HuH-7 (cell line): ENCODE measurements at places on chromosomes 16 and 17.
A peak's percentile ranks its signal among the peaks of the same experiment; 100 is the strongest.

GRCh38 chr16:72728516-72728915 is 319.4 kb downstream of the ZFHX3 start:
- DNase-seq, result no peak

DNA sequence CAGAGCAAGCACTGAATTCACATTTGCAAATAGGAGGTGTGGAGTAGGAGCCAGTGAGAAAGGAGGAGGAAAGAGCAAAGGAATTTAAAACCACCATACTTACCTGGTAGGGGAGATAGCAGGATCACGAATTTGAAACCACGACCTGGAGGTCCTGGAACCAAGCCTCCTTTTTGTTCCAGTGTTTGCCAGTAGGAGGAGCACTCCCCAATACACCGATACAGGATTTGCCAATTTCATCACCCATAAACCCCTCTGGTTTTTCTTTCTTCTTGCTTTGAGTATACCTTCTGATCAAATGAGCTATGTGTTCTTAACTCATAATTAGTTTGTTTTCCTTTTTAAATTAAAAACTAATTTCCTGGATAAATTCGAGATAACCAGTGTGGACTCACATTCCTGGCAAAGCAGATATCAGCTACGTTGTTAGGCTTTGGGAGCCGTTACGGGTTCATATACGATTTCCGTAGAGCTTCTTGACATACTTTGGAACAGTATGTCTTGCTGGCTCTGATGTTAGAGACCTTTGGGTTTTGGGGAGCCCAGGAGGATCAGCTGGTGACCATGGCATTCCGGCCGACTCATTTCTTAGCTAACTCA is 22.7 kb downstream of the BCO1 start:
- peak; percentile 34 for DNase-seq

DNA sequence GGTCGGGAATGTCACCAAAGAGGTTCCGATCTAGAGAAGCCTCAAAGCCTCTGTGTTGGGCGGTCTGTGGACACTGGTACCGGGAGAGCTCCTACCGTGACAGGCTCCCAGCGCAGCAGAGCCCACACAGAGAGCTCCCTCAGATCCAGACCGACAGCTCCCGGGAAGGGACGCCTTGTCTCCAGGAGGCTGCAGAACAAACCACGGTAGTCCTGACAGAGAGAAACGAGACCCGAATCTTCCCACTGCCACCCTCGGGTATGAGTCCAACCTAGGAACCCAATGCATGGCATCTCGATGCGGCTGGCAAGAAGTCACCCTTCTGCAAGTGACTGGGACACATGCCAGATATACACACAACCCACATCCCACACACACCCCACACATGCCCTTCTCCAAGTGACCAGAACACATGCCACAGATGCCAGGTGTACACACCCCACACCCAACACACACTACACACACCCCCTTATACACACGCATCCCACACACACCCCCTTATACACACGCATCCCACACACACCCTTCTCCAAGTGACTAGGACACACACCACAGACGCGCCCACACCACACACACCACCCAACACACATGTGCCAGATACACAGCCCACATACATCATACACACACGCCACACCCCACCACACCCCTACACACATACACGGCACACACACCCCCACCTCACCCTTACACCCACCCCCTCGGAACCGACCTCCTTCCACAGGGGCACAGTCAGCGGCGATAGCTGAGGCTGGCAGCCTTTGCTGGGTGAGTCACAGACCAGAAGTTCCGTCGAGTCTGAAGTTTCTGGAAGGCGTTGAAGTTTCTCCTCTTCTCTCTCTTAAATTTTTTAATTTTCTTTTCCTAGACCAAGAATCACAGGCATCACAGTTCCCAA is 15.9 kb upstream of the CYTH1 start:
- DNase-seq, result no peak

DNA sequence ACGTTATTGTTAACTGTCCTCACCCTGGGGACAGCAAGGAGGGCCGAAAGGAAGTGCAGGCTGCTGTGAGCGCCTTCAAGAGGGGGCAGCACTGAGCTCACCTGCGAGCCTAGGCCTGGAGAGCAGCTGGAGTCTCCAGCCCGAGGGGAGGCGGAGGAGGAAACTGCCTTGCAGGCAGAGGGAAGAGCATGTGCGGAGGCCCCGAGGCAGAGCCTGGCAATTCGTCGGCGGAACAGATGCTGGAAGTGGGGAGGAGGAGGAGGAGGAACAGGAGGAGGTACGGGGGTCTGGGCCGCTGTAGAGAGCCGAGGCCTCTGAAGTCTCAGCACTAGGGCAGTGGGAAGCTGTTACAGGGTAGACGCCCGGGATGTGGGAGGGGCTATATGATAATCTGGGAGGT is 49.6 kb upstream of the PLCG2 start:
- no peak for DNase-seq

GRCh38 chr17:21191698-21192097 is 22.3 kb downstream of the TMEM11 start:
- no peak for DNase-seq

- DNase-seq, result no peak
Measured at GRCh38 chr16:12618515-12618914, 185.2 kb downstream of the CPPED1 start.

DNA sequence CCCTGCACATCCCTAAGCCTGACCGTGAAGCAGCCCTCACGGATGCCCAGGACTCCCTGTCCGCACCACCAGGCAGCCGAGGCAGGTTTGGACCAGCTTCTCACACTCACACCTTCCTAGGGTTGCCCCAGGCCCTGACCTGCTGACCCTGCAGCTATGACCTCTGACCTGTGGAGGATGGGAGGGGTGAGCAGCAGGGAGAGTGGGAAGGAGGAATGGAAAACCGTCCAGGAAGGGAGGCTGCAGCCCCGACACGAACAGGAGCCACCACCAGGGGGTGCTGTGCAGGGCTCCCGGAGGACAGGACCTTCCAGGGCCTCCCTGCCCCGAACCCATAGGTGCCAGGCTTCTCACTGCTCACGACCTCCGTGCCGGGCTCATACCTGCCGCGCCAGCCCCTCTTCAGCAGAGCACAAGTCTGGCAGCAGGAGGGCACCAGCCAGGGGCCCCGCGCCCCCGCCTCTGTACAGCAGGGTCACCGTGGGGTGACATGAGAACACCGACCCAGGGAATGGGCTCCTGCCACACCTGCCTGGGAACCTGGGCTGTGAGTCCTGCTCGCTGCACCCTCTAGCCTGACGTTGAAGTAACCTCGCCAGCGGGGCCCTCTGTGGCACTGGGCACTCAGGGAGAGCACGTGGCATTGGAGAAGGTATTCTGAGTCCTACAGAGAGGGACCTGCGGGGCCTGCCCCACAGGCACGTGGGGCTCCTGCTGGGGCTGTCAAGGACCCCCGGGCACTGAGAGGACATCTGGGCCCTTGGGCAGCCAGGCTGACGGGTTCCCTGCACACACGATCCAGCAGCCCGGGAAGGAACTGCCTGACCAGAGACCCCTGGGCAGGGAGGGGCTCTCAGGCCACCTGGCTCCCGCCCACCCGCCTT is 37.6 kb downstream of the CTU2 start:
- peak; percentile 99 for DNase-seq

DNA sequence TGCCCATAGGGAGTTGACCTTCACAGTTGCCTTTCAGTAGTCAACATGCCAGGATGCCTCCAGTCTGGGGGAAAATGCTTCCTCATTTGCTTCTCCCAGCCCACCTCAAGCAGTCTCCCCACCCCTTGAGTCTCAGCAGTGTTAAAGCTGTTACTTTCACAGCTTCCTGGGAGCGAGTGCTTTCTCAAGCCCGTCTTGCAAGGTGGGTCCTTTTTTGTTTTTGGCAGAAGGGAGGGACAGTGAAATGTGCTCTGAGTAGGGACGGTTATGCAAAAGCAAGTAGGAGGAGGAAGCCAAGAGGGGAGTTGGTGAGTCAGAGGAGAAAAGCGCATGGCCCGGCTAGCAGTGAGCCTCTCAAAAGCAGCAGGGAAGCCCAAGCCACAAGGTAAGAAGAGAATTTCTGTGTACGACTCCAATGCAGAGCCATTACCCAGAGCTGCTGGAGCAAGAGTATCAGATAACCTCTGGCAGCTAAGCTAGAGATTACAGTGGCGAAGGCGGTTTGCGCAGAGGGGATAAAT is at the start of gene CHST4:
Gene CHST4, plus strand, starts transcription at position 316 of the 521 bp plus-strand sequence. CDS start 10,252 bp downstream, outside the sequence.
- DNase-seq, result no peak
